ENCODE measurements at places on chromosomes 5 and 9. TPM values are rescaled to one million over a fixed set of nuclear protein-coding genes. Genes with fewer than 3 reads are reported as not detected.

GRCh38 chr9:18215626-18216025 is 258.3 kb upstream of the ADAMTSL1 start:
- H3K27ac ChIP-seq = peak overlapping the region; percentile 28
- no peak for DNase-seq
- H3K4me3 ChIP-seq = no peak overlapping the region
- no peaks in the 10 kb centered on the region for H3K27me3 ChIP-seq
- H3K4me1 ChIP-seq = peaks cover 16% of the 10 kb centered on the region
- H3K36me3 ChIP-seq = no peaks in the 10 kb centered on the region

GRCh38 chr5:133323494-133324457 is 272.0 kb downstream of the HSPA4 start:
- no peaks in the 10 kb centered on the region for H3K4me1 ChIP-seq
- H3K27ac ChIP-seq = no peak overlapping the region
- H3K4me3 ChIP-seq = no peak overlapping the region
- no peaks in the 10 kb centered on the region for H3K27me3 ChIP-seq
- no peak for DNase-seq

- no peak overlapping the region for H3K27ac ChIP-seq
- H3K4me1 ChIP-seq = no peaks in the 10 kb centered on the region
- no peak for DNase-seq
- no peaks in the 10 kb centered on the region for H3K27me3 ChIP-seq
Measured at GRCh38 chr9:11002705-11003104, 389.9 kb upstream of the PTPRD start.

DNA sequence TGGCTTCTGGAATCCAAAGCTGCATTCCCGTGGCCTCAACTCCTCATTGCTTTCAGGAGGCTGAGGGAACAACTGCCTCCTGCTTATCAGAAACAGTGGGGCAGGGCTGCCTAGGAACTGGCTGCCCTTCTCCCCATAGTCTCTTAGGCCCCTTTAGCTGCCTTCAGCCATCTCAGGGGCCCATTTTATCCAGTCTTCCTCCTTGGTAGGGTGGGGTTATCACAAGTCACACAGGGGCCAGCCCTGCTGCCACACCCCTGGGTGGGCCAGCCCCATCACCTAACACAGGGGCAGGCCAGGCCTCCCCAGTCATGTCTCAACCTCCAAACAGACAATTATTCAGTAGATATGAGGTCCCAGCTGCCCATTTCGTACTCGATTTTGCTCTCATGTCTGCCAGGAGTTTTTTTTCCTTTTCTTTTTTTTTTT is 3.9 kb downstream of the ALAD start:
- H3K4me1 ChIP-seq = peaks cover 27% of the 10 kb centered on the region
- no peak overlapping the region for H3K4me3 ChIP-seq
- no peak for DNase-seq
- H3K36me3 ChIP-seq = peaks cover 2% of the 10 kb centered on the region

Gene LHFPL2
- total RNA-seq = 31.6 TPM

DNA sequence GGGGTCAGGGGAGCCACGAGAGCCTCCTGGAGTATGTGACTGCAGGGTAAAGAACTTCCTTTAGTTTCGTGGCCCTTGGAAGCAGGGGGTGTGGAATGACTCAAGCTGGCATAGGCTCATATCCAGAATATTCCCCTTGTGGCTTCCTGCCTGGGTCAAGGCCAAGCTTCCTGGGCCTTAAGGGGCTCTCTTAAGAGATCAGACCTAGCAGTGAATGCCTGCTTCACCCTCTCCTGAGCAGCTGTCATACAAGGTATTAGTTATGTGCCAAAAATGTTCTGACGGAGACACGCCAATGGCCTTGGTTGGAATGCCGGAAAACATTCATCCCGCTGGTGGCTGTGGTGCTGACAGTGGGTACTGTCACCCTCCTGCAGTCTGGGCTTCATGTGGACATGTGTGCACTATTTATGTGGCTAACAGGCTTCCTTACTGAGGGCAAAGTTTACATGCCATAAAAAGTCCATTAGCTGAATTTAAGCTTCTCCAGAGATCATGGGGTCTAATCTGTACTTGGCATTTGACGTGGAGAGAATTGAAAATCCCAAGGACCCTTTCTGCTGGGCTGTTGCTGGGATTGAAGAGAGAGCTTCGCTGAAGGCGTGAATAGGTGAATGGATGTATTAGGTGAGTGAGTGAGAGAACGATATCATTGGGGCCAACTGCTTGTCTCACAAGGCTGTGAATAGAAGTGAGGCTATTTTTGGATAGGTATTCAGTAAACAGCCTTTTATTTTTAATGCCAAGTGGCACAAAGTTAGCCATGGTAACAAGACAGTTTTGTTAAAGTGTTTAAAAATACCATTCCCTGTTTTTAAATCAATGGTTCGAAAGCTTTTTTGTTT is 156.8 kb downstream of the MACROH2A1 start:
- H3K27ac ChIP-seq = peak overlapping the region; percentile 77
- peaks cover 93% of the 10 kb centered on the region for H3K4me1 ChIP-seq
- H3K27me3 ChIP-seq = no peaks in the 10 kb centered on the region
- H3K36me3 ChIP-seq = no peaks in the 10 kb centered on the region

DNA sequence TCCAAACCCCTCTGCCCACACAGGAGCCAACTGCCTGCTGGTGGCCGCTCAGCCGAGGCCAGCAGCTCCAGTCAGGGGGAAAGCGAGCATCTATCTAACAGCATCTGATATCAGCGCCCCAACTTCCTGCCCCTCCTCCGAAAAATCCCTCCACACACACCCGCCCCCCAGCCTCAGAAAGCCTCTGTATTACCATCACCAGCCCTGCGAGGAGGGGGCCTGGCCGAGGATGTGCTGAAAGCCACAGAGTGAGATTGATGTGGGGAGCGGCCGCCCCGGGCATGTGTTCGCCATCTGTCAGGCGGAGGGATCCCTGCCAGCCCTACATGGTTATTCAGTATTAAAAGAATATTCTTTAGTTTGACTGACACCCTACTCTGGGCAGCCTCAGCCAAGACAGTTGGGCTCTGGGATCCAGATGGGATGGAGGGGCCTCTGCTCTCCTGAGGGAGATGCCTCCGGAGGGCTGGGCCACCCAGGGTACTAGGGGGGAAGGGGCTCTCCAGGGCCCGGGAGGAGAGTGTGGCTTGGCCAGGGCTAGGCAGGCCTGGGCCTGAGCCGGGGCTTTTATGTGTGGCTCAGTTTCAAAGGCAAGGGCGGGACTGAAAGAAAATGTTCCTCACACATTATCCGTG is 98.0 kb downstream of the HSD17B3 start:
- no peaks in the 10 kb centered on the region for H3K27me3 ChIP-seq
- H3K4me1 ChIP-seq = peaks cover 9% of the 10 kb centered on the region
- no peak overlapping the region for H3K27ac ChIP-seq
- DNase-seq = no peak
- no peak overlapping the region for H3K4me3 ChIP-seq

Gene PIP5K1B
- total RNA-seq = 0.42 TPM

Gene ENTREP1
- 20.7 TPM for total RNA-seq

GRCh38 chr5:110441035-110441434 is 285.4 kb downstream of the TMEM232 start:
- no peak overlapping the region for H3K4me3 ChIP-seq
- H3K27ac ChIP-seq = no peak overlapping the region
- no peaks in the 10 kb centered on the region for H3K4me1 ChIP-seq
- no peaks in the 10 kb centered on the region for H3K36me3 ChIP-seq
- no peaks in the 10 kb centered on the region for H3K27me3 ChIP-seq
- no peak for DNase-seq

DNA sequence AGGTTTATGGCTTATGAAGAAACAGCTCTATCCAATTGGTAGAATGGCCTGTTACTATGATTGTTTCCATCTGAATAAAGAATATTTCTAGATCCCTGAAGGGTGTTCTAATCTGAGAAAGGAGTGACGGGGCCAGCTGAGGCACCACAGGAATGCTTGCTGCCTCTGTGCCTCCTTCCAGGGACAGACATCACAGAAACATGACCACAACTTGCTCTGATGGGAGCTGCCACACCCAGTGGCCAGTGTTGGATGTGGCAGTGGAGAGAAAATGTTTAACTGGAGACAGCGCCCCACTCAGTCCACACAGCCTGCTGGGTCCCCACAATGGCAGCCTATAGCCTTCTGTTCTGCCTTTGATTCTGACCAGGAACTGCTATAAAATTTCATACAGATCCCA is 38.6 kb upstream of the TESK1 start:
- H3K4me1 ChIP-seq = peaks cover 40% of the 10 kb centered on the region
- no peaks in the 10 kb centered on the region for H3K27me3 ChIP-seq
- peaks cover 14% of the 10 kb centered on the region for H3K36me3 ChIP-seq
- H3K27ac ChIP-seq = no peak overlapping the region
- no peak for DNase-seq

Gene IL3
- total RNA-seq = not detected

Measured in esophagus muscularis mucosa (tissue), 4 donors.